ENCODE measurements at places on chromosomes 5 and 9.

DNA sequence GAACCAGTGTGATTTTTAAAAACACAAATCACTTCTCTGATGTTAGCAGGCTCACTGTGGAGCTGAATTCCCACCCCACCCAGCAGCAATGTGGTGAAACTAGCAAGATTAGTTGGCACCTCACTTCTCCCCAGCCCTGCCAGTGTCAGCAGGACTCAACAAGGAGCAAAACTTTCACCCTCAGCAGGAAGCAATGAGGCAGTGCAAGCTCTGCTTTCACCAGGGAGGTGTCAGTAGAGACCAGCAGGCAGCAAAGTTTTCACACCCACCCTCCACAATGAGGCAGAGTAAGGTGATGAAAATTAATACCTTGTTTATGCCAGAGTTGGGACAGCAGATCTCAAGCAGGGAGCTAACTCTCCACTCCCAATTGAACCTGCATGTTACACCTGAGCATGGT is 565.0 kb downstream of the CETN3 start:
- DNase-seq: no peak

DNA sequence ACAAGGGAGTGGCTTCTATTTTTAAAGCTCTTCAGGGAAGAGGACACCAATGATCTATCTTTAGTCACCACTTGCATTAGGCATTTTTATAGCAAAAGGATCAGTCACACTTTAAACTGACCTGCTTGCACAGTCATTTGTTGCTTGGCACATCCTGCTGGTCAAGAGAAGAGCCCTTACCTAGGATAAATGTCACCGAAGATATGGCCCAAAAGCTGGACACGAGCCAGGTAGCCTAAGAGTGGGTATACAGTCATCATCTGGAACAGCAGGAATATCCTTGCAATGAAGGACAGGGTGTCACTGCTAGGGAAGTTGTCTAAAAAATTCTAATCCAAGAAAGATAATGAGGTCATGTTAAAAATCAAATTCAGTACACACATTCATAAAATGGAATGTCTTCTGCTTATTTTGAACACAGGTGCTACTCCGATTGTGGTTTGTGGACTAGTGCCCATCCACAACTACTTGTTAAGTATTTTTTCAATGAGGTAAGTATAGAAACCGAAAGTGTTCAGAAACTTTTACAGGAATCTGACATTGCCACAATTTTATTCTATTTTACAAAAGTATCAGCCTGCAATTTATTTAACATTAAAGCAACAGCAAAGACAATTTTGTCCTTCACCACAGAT is 78.4 kb downstream of the SLC38A9 start:
- no peak for DNase-seq

GRCh38 chr9:91362051-91362611 is 413 bp upstream of the AUH start:
- no peak for DNase-seq

- no peak for DNase-seq
Measured at GRCh38 chr5:31537851-31538250, 5.8 kb downstream of the C5orf22 start.

DNA sequence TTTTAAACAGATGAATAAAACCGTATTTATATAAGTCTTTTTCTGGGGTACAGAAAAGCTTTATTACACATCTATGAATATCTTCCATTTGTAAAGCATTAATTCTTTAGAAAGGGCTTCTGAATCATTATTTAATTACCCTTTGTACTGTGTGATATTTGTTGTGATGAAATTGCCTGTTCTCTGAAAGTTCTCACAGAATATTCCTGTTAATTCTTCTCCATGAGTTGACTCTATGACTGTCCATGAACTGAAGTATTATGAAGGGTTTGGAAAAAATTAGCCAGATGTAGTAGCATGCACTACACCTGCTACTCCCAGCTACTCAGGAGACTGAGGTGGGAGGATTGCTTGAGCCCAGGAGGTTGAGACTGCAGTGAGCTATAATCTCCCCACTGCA is 127.0 kb downstream of the MAN2A1 start:
- DNase-seq: no peak

DNA sequence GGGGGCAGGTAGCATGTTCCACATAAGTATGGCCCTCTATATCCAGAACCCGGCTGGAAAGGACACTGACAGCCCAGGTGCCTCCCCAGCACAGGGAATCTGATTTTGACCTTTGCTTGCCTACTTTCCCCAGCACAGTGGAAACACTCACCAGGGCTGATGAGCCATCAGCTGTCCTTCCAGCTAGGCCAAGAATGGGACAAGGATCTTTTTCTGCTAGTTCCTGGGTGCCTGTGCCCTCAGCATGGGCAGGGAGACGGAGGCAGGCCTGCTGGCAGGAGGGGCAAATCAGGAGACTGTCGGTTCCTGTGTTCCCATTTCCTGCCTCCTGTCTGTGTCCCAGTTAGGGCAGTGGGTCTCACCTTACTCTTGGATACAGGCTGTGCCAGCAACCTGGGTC is 1.1 kb downstream of the CYFIP2 start:
- DNase-seq: no peak

DNA sequence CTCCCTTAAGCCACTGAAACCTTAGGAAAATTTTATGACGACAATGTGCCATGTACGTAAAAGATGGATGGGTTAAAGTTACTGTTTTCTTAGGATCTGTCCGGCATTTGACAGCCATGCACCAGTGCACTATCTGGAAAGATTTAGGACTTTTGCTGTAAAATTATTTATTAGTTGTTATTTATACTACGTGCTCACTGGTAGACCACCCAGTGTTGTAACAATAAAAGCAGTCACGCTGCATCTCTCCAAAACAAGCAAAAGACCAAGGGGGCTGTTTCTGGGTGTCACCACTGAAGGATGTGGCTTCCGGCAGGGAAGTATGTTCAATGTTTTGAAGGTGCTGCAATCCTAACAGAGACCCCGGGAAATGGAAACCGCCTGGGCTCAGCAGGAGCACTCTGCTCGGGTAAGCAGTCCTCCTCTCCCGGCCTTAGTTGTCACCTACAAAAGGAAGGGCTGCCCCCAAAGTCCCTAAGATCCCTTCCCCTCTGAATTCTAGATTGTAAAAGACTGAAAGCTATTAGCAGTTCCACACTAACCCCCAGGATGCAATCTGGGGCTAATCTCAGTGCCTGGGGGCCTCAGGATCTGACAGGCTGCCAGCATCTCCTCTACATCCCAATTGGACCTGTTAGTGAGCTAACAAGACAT is 38.6 kb downstream of the SAXO1 start:
- no peak for DNase-seq

- DNase-seq: no peak
Measured at GRCh38 chr9:108270051-108270450, 585.7 kb downstream of the ACTL7B start.

- no peak for DNase-seq
Measured at GRCh38 chr9:110842169-110842568, 173.6 kb downstream of the MUSK start.

- no peak for DNase-seq
Measured at GRCh38 chr5:172830275-172830799, 3.7 kb upstream of the ERGIC1 start.

DNA sequence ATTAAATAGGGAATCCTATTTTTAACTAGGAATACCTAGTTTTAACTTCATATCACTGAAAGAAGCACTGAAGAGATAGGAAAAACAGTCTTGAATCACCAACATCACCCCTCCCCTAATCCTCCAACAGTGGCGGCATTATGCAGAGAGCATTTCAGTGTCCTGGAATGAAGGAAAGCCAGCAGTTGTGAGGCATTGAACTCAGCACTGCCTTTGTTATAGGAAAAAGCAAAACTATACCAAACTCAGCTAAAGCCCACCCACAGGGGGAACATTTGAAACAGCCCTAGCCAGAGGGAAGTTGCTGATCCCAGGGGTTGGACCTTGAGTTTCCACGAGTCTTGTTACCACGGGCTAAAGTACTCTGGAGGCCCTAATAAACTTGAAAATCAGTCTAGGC is 310.6 kb upstream of the EDIL3 start:
- no peak for DNase-seq

GRCh38 chr5:124941051-124942049 is 194.9 kb upstream of the ZNF608 start:
- no peak for DNase-seq

DNA sequence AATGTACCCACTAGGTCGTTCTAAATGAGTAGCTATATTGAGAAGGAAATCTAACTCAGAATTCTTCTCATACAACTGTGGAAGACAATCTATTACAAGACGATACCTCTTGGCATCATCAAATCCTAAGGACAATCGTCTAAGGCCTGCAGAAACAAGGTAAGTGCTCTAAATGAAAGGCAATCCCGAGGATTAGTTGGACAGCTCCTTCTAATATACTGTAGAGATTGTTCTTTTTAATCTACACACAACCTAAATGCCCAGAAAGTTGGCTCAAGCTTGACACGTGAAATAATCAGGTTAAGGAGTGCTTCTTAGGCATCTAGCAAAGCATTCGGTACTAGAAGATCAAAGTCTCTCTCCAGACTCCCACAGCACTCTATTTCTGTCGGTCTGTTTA is 55.1 kb downstream of the MED27 start:
- no peak for DNase-seq

GRCh38 chr9:115553060-115553773 is 435.3 kb upstream of the TNC start:
- DNase-seq: no peak

GRCh38 chr9:21392270-21392669 is 7.1 kb upstream of the IFNA2 start:
- no peak for DNase-seq

DNA sequence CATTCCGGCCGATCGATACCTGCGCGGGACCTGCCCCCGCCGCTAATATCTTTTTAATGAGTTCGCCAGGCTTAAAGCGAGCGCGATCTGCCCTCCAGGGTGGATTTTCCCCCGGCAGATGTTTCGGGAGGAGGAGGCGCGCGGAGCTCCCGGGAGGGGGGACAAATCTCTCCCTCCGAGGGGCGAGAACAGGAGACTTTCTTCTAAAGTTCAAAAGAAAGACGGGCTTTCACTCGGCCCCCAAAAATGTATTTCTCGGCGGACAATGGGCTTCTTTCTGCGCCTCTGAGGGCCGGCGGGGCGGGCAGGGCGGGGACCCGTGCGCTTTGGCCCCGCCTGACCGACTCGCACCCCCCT is 4.1 kb upstream of the PRDM12 start:
- no peak for DNase-seq
